ENCODE measurements at places on chromosomes 5 and 9.

GRCh38 chr9:96399325-96399633 lies 15.8 kb upstream of the SLC35D2 start:
- no peak for DNase-seq

DNA sequence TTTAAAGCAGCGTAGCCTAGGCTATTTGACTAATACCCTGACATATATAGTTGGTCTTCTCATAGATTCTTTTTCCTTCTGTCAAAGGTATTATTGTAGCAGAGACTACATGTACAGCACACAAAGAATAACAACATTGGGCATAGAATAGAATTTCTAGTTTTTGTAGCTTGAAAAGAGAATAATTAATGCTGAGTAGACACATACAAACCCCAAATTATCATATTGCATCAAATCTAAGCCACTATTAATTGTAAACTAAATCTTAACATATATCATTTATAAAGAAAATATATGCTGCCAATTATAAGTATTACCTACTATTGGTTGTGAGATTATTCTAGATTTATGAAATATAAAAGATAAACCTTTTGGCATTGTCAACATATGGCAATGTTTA lies 574.5 kb downstream of the SLCO4C1 start:
- no peak for DNase-seq

DNA sequence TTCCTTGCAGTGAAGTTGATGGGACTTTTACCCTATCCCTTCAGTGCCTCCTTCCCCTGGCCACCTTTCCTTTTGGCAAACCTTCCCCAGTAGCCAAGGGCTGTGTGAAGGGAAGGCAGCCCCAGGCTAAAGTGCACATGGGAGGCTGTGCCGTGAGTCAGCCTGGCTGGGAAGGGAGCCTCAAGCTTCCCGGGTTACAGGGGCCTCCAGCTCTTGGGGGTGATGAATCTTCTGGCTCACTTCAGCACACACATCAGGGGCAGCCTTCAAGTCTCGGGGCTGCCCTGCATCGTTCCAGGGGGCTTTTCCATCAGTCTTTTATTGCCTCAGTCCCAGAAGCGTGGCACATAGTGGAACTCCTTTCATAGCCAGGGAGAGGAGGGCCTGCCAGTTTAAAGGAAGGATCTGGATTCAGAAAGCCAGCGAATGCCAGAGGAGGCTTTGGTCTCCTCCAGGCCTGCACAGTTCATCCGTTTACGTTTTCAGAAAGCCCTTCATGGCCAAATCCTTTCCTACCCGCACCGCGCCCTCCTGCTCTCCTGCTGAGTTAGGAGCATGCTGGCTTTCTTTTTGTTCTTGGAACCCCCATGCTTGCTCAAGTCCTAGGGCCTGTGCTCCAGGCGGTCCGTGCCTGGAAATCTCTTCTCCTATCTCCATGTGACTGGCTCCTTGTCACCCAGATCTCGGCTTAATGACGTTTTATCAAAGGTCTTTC lies 134.8 kb upstream of the KLF4 start:
- DNase-seq, result no peak

DNA sequence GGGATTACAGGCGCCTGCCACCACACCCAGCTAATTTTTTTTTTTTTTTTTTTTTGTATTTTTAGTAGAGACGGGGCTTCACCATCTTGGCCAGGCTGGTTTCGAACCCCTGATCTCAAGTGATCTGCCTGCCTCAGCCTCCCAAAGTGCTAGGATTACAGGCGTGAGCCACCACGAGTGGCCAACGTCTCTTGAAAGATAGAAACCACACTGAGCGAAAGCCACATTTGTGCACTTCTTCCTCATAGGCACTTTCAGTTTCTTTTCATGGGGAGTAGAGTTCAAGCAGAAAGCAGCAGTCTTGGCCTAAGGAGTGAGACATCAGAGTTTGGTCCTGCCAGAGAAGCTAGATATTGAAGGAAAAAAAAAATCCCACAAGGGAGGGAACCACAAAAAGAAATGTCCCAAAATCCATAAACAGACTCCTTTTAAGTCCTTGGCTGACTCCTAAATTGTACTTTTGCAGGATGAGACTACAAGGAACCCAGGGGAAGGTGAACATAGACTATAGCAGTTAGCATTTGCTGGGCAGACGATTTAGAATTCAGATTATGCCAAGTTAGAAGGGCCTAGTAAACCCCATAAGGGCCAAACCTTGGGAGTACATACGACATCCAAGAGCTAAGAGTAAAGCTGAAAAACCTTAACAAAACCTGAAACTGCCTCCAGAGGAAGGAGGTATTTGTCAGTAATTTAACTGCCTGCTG lies 43.9 kb upstream of the GLIPR2 start:
- peak; percentile 41 for DNase-seq

- DNase-seq, result no peak
Observed at GRCh38 chr5:157046041-157046440, 12.9 kb downstream of the HAVCR1 start.

DNA sequence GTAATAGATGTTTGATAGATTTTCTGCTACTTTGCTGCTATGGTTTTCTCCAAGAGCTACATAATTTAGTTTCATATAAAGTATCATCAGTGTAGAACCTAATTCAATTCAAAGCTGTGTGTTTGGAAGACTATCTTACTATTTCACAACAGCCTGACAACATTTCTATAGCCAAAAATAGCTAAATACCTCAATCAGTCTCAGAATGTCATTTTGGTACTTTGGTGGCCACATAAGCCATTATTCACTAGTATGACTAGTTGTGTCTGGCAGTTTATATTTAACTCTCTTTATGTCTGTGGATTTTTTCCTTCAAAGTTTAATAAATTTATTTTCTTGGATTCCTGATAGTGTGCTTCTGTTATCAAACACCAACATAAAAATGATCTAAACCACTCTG lies 35.1 kb upstream of the CCDC152 start:
- DNase-seq, result no peak

DNA sequence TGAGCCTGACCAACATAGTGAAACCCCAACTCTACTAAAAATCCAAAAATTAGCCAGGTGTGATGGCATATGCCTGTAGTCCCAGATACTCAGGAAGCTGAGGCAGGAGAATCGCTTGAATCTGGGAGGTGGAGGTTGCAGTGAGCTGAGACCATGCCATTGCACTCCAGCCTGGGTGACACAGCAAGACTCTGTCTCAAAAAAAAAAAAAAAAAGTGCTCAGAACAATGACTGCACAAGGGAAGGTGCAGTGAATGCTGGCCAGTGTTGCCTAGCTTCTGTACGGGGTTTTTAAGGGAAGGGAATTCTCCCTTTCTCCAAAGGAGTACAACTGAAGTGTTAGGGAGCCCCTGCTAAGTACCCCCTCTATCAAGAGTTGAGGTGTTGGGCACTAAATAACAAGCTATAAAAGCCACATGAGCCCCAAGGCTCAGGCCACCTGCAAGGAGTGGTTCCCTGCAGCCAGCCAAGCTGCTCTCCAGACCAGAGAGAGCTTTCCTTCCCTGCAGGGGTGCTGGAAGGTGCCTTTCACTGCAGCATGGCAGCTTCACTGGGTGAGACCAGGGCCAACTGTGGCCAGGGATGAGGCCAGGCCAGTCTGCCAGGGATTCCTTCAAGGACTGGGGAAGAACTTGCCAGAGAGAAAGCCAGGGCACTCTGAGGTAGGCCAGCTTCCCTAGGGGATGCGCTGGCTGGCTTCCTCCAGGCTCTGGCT lies 14.8 kb downstream of the GADD45G start:
- DNase-seq, result no peak

Measured in iris pigment epithelial cell (primary cell).